SK-N-SH (cell line): ENCODE measurements at places on chromosomes 13 and 19. TPM values are rescaled to one million over a fixed set of nuclear protein-coding genes. Genes with fewer than 3 reads are reported as not detected.

The EEF1AKMT1 gene
- 4.2 and 5.3 TPM in 2 replicates for polyA plus RNA-seq

The ITGBL1 gene
- 78.7 and 90.0 TPM in 2 replicates for polyA plus RNA-seq

The CCL25 gene
- not detected in 2 replicates for polyA plus RNA-seq

The NLRP11 gene
- 0.02 TPM in 1 of 2 replicates, not detected in the other for polyA plus RNA-seq

The CD22 gene
- polyA plus RNA-seq = 0.16 and 0.18 TPM in 2 replicates

The ONECUT3 gene
- polyA plus RNA-seq = not detected in 2 replicates

The NHLRC3 gene
- 7.1 and 11.4 TPM in 2 replicates for polyA plus RNA-seq

The SHANK1 gene
- 0.28 and 0.31 TPM in 2 replicates for polyA plus RNA-seq

The TMC4 gene
- polyA plus RNA-seq = 2.7 and 2.8 TPM in 2 replicates

The IRS2 gene
- polyA plus RNA-seq = 5.2 and 7.0 TPM in 2 replicates

The IGFL3 gene
- polyA plus RNA-seq = not detected in 2 replicates

The PNMA8A gene
- polyA plus RNA-seq = 10.2 and 13.8 TPM in 2 replicates

The TTYH1 gene
- polyA plus RNA-seq = 0.05 and 0.21 TPM in 2 replicates

The CXCL17 gene
- polyA plus RNA-seq = not detected in 2 replicates

The SCN1B gene
- 10.3 and 10.5 TPM in 2 replicates for polyA plus RNA-seq

The IZUMO1 gene
- 0.03 TPM in 2 replicates for polyA plus RNA-seq

The WDR18 gene
- polyA plus RNA-seq = 47.9 and 51.5 TPM in 2 replicates

The NCCRP1 gene
- polyA plus RNA-seq = 0.05 TPM in 1 of 2 replicates, not detected in the other

The NLRP9 gene
- not detected in 2 replicates for polyA plus RNA-seq

The OR10H1 gene
- polyA plus RNA-seq = not detected in 2 replicates

The WDR88 gene
- 0.03 TPM in 1 of 2 replicates, not detected in the other for polyA plus RNA-seq

The CLEC17A gene
- 0.05 TPM in 1 of 2 replicates, not detected in the other for polyA plus RNA-seq

The SWSAP1 gene
- 2.8 and 3.0 TPM in 2 replicates for polyA plus RNA-seq

The SERP2 gene
- 4.9 and 6.2 TPM in 2 replicates for polyA plus RNA-seq

The SERPINE3 gene
- not detected in 2 replicates for polyA plus RNA-seq

The ZNF808 gene
- 3.3 and 4.4 TPM in 2 replicates for polyA plus RNA-seq

The OR7C1 gene
- polyA plus RNA-seq = not detected in 2 replicates

The CEACAM4 gene
- polyA plus RNA-seq = not detected in 2 replicates

The CDX2 gene
- polyA plus RNA-seq = not detected in 2 replicates

The ZNF729 gene
- not detected in 2 replicates for polyA plus RNA-seq

The FFAR2 gene
- not detected in 2 replicates for polyA plus RNA-seq

The PGLYRP1 gene
- polyA plus RNA-seq = not detected in 2 replicates

The NPAS1 gene
- 1.0 and 1.1 TPM in 2 replicates for polyA plus RNA-seq

The ODAD3 gene
- polyA plus RNA-seq = 3.2 and 4.2 TPM in 2 replicates

The PLEKHF1 gene
- polyA plus RNA-seq = 3.9 TPM in 2 replicates

The HIF3A gene
- polyA plus RNA-seq = 0.92 and 0.96 TPM in 2 replicates

The CALR3 gene
- not detected in 2 replicates for polyA plus RNA-seq
